ENCODE measurements at places on chromosomes 5 and 9.
A peak's percentile ranks its signal among the peaks of the same experiment; 100 is the strongest.

DNA sequence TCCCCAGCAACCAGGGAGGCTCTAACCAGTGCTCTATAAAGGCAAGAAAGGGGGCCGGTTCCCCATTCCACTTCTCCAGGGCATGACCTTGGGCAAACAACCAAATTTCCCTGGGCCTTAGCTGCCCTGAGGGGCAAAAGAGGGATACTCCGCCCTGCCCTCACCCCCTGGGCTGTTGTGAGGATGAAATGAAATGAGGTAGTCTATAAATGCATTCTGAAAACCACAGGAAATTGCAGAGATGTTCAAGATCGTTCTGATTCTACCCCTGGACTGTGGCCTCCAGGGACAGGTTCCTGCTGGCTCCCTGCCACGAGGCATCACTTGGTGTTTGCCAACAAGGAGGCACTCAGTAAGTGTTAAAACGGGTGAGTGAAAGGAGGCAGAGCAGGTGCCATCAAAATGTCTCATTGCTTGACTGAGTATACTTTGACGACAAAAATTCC is 5.7 kb downstream of the RAPGEF1 start:
- DNase-seq = peak; percentile 80

DNA sequence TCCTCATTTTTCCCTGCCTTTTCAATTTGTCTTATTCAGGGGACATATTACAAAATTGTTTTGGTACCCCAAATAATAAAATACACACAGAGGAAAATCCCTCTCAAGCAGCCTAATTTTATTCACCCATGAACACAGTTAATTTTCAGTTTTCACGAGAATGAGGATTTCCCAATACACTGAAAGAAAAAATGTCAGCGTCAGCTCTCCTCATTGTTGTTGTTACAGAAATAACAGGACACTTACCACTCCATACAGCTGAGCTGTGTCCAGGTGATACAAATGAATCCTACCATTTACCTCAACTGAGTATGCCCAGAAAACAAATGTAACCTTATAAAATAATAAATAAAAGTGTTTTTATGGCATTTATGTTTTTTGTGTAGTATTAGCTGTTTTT is 144.6 kb upstream of the PCA3 start:
- DNase-seq = peak; percentile 56

DNA sequence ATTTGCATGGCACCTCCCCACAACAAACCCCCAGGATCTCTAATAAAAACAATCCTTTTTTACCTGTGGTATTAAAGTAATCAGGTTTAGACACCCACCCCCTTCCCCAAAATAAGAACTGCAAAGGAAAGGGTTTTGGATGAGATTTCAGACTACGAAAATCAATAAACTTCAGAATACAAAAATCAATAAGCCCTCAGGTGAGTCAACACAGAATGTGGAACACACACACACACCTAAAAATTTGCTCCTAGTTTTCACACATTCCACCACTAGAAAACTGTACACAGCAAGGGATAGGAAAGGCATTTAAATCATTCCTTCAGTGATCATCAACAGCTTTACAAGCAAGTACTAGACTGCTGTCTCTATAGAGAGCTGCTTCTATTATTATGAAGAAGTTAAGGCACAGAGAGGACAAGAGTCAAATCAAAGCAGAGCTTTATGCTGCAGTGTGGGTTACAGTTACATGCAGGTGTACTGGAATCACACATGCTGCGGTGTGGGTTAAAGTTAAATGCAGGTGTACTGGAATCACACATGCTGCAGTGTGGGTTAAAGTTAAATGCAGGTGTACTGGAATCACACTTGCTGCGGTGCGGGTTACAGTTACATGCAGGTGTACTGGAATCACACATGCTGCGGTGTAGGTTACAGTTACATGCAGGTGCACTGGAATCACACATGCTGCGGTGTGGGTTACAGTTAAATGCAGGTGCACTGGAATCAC is 36.3 kb downstream of the PFDN1 start:
- no peak for DNase-seq

GRCh38 chr9:129289131-129289731 is 111.2 kb upstream of the IER5L start:
- no peak for DNase-seq

DNA sequence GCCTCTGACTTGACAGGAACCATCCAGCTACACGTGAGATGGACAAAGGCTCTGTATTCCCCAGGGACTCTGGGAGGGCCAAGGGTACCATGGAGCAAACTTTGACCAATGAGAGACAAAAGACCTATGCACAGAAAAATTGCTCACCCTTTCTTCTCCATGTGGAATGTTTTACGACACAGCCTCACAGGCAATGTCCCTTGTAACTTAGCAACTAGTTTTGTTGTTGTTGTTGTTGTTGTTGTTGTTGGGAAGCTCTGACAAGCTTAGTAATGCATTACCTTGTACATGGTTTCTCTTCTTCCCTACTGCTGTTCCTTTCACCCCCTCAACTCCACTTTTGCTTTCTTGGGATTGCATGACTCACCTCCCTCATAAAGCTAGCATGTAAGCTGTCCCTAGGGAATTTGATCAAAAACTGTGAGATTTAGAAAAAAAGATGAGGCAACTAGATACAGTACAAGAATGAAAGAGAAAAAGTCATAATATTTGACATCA is 550.9 kb downstream of the RAB3C start:
- no peak for DNase-seq

- no peak for DNase-seq
These were observed 20.9 kb downstream of the BRD9 start for GRCh38 chr5:871596-872298.

DNA sequence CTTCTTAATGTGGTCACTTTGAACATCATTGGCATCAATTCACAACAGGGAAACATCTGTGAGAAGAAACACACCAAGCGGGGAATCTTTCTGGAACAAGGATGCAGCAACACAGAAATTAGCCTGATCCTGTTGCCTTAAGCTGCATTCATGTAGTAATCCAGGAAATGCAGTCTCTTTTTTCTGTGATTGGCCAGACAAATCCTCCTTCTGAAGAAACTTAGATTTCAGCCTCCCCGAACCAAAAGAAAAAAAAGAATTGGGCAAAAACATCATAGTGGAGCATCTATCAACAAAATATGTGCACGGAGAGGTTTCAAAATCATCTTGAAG is 7.2 kb upstream of the XPA start:
- DNase-seq = no peak

DNA sequence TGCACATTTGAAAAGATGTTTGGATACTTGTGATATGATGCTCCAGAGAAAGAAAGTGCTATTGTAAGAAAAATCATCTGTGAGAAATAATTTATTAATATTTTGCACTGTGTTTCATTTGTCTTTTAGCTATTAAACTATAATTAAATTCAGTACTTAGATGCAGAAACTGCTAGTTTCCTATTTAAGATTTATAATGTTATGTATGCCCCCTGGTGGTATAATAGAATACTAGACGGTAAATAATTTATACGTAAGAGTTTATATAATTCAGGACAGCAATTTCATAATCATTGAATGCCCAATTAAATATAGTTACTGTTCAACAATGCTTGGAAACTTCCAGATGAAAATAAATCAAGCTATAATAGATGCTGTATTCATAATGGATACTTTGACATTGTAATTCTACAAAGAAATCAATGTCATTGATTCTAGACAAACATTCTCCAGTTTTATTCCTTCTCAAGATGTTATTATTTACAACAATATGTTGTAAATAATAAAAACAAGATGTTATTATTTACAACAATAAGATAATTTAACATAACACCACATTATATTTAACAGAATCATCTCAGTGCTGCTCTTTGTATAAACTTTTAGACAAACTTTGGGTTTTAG is 101.0 kb downstream of the TMEM232 start:
- DNase-seq = peak; percentile 55

DNA sequence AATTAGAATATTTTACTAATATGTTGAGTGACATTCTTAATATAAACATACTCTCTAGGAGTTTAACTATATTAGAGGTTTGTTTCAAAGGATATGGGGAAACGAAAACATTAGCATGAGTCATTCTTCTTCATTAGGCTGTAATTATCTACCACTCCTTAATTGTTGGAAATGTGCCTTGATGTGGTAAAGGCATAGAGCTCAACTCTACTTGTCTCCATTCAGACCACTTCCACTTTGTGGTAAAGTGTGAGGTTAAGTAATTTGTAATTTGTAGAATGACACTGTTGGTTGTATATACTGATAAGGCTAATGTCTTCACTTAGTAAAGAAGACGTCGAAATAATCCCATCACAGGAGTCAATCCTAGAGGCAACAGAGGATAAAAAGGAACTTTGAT is 58.1 kb downstream of the HAPLN1 start:
- no peak for DNase-seq

GRCh38 chr5:58013542-58014258 is 446.2 kb downstream of the PLK2 start:
- DNase-seq = no peak

DNA sequence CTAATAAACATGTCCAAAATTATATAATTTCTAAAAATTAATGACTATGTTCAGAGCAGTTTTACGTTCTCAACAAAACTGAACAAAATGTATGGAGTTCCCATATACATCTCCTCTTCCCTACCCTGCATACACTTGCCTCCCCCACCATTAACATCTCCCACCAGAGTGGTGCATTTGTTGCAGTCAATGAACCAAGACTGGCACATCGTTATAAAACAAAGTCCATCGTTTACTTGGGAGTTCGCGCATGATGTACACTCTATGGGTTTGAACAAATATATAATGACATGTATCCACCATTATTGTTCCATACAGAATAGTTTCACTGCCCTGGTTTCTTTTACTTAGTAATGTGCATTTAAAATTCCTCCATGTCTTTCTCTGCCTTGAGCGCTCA is 130.1 kb downstream of the APBA1 start:
- no peak for DNase-seq

DNA sequence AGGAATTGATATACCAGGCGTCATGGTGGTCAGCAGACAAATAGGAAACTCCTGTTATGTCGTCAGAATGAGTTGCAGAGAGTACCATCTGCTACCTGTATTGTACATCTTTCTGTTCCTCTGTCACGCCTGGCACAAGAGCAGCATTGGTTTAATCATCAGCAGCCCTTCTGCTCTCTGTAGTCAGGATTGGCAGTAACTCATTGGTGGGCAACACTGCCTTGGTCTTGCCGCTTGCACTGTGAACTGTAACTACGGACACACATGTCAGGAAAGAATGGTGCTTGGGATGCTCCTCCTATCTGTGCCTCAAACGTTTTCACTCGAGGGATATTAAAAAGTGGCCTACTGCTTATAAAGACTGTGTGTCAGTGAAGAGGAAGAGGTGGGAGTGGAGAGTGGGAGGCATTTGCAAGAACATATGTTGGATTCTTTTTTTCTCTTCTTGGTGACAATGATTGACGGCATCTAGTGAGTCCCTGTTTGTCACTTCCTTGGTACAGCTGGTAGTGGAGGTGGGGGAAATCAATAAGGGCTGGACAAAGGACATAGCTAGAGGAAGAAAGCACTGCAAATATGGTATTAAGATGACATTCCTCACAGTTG is 76.6 kb downstream of the F2RL2 start:
- peak; percentile 88 for DNase-seq

DNA sequence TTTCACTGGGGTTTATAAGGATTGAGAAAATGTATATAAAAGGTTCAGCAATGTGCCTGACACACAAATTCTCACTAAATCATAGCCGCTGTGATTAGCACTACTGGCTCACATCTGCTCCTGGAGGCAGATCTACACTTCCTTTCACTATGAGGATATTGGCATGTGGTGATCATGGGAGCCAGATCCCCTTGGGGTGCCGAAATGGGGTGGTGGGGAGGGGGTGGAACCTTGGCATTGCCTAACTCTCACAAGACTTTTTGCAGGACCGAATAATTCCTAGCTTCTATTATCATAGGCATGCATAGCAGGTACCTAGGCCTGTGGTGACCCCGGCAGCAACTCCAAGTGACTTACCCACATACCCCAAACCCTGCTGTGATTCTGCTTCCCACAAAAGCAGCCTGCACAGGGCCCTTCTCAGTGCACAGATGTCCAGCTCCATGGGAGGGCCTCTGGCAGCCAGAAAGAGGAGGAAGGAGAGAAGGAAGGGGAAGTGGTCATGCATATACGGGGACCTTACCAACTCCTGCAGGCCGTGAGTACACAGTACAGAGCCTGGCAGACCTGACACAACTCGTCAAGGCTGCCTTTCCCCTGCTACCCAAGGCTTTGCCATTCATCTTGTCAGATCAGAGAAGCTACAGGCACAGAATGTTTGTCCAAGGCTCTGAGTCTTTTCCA is 61.3 kb upstream of the IQGAP2 start:
- peak; percentile 32 for DNase-seq

DNA sequence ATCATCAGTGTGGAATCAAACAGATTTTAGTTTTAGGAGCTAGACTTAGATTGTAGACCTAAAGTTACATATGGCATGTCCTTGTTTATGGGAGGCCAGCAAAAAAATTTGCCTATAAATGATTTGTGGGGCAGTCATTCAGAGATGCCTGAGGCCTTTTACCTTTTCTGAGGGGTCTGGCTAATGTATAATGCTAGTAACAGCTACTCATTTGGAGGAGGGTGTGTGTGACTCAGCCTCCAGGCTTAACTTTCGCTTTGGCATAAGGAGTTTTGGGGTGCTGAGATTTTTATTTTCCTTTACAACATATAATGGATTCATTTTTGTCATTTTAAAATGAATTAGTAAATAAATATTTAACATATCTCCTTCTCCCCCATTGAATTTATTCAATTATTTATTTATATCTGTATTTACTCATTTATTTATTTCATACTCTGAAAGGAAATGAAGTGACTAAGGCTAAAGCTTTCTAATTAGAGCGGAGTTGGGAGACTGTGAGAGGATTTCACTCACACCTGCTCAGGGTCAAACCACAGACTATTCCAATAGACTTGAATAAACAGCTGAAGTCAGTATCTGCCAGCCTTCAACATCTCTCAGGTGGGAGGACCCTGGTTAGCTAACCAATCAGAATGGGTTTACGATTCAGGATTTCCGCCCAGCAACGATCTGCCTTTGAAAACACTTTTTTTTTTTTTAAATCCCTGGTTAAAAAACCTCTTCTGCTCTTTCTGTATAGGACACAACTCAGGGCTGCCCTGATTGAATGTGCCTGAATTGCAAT is 487.5 kb upstream of the SGCD start:
- DNase-seq = no peak

GRCh38 chr5:8585230-8586018 is 716.5 kb downstream of the MTRR start:
- no peak for DNase-seq

- DNase-seq = peak; percentile 32
These were observed 427 bp downstream of the PCYOX1L start for GRCh38 chr5:149358294-149358651.

DNA sequence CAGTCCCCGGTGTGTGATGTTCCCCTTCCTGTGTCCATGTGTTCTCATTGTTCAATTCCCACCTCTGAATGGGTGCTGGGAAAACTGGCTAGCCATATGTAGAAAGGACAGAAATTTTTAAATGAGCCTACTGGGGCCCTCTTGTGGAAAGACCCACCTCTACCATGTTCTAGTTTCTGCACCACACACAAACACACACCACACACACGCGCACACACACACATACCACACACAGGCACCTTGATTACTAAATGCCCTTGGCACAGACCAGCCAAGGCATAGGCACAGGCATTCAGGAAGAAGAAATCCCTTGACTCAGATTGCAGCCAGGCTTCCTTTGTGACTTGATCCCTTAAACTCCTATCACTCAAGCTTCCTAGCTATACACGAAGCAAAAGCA is 60.5 kb downstream of the SIL1 start:
- DNase-seq = no peak

- DNase-seq = no peak
These were observed 174.0 kb downstream of the NR2F1-AS1 start for GRCh38 chr5:93406971-93407401.

Data from suppressor macrophage treated with lipopolysaccharide for 4 hours (primary cell).